ENCODE measurements at places on chromosomes 16 and 17.

DNA sequence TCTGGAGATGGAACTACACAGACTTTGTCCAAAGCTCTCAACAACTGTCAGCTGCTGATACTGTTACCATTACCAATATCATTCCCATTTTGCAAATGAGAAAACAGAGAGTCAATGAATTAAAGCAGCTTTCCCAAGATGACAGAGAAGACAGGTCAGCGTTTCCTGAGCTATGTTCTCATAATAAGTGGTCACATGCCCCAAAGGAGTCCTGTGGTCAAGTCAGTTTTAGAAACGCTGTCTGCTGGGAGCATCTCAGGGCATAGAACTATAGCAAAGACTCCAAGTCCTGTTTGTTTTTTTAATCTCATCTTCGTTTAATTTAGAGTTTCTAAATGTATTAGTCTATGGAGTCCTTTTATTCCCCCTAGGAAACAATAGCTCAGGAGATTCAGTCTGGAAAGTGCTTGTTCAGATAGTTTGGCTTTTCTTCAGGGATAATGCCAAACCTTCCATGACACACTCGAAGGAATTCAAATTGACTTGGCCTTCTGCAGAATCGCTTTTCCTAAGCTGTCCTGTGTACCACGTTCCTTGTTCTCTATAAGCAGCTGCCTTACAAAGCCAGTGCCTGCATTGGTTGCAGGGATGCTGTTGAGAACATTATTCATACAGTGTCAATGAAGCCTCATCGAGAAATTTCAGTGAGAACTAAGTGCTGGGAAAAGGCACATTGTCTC lies 12.1 kb downstream of the CCDC42 start:
- no peak for DNase-seq

GRCh38 chr16:58411736-58412614 lies 19.7 kb downstream of the GINS3 start:
- no peak for DNase-seq

DNA sequence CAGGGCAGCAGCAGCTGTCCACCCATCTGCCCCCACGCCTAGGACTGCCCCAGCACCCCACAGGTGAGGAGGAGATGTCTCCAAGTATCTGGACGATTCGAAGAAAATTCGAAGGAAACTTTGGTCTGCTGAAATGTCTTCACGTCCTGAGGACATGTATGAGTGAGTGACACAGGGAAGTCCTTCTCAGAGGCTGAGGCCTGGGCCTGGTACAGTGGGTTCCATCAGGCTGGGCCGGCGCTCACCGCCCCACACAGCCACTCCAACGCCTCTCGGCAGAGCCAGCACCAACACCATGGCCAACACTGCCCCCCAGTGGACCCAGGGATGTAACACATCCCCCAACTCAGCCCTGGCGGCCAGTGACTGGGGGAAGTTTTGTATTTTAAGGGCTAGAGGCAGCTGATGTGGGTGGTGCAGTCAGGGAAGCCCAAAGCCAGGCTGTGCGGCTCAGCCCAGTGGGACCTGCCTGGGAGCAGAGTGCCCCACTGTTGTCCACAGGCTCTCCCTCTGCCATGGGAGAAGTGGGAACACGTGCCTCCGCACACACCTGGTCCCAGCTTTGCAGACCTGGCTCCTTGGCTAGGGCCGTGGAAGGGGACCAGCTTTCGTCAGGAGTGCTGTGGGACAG lies 55.8 kb upstream of the FASN start:
- DNase-seq, result peak; percentile 46

GRCh38 chr16:756428-756827 lies 4.1 kb upstream of the MSLN start:
- DNase-seq, result no peak

DNA sequence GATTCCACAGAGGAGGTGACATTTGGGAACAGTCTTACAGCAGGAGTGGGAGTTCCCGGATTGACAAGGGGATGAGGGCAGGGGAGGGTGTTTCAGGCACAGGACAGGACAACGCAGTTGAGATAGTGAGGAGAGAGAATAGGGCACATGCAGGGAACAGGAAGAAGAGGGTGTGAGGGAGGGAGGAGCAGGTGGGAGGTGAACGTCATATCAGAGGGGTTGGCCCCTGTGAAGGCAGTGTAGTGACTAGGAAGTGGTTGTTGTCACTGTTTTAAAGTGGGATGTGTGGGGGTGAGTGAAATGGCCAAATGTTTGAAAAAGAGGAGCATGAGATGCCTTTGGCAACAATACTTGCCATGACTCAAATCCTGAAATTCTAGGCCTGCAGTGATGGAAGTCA lies 12.2 kb downstream of the PRKCB start:
- DNase-seq, result no peak

GRCh38 chr17:44277976-44278375 lies 10.0 kb upstream of the SLC4A1 start:
- DNase-seq, result no peak

- no peak for DNase-seq
Measured at GRCh38 chr17:77565166-77565565, 393.3 kb upstream of the TNRC6C start.

- no peak for DNase-seq
Measured at GRCh38 chr17:82031885-82032627, 578 bp downstream of the RAC3 start.

- no peak for DNase-seq
Measured at GRCh38 chr17:57895382-57896060, 45.7 kb upstream of the MRPS23 start.

- no peak for DNase-seq
Measured at GRCh38 chr16:84888450-84888849, 68.7 kb downstream of the CRISPLD2 start.

- DNase-seq, result no peak
Measured at GRCh38 chr17:33509331-33509730, 216.2 kb upstream of the ASIC2 start.

GRCh38 chr16:4788489-4788889 lies 344 bp upstream of the SEPTIN12 start:
- DNase-seq, result no peak

DNA sequence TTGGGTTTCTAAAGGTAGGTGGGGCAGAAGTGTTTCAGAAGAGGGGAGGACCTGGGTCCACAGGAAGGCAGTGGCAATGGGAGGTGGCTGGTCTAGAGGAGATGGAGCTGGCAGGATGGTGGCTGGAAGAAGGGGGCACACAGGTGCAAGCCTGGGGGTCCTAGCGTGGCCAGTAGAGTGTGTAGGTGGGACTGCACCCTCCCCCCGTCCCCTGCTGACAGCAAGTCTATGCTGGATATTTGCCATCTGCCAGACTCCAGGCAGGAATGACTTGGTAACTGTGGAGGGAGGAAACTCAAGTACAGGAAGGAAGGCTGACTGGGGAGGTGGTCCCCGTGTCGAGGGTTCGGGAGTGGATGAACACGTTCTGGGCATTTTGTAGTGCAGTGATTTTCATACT lies 8.6 kb downstream of the MED9 start:
- no peak for DNase-seq

GRCh38 chr17:77308861-77309726 lies 168.3 kb downstream of the SEC14L1 start:
- no peak for DNase-seq

DNA sequence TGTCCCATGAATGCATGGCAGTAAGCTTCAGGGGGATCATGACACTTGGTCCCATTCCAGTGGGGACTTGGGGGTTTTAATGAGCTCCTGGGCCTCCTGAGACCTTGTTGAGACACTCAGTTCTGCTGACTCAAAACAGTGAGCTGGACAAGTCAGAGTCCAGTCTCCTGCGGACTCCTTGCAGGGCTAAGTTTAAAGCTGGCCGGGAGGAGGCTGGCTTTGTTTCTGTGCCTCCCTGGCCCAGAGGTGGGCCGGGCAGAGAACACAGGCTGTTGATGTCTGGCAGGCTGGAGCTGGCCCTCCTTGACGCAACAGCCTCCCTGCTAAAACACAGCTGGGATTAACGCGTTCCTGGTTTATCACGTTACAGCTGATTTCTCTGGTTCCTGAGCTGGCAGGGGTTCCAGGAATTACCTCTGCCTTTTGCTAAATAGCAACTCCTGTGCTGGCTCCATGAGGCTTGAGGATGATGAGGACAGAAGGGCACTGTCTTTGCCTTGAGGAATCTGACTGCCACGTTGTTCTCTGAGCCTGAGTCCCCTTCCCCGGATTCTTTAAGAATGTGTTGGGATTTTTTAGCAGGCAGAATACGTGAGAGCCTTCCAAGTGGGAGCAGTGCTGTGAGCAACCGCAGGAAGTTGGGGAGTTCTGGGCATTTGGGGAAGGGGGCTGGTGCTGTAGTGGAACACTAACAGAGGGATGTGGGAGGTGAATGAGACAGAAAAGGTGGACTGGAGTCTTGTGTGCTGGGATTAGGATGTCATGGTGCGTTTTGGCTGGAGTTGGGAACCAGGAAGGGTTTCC lies 2.0 kb downstream of the GPT2 start:
- DNase-seq, result no peak

DNA sequence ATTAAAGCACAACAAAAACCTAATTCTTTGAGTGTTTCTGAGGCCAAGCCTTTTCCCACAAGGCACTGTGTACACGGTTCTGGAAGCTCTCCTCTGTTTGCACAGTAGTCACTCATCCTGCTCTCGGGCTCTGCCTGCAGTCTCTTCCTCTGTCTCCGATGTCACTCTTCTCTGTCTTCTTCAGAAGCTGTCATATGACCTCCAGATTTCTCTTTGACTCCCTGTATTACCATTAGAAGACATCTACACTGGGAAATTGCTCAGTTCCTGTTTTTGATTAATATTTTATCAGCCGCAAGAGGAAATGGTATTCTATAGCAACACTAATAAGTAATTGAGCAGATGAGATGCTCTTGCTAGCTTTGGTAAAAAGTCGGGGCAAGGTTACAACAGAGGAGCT lies 422.9 kb downstream of the WWOX start:
- no peak for DNase-seq

DNA sequence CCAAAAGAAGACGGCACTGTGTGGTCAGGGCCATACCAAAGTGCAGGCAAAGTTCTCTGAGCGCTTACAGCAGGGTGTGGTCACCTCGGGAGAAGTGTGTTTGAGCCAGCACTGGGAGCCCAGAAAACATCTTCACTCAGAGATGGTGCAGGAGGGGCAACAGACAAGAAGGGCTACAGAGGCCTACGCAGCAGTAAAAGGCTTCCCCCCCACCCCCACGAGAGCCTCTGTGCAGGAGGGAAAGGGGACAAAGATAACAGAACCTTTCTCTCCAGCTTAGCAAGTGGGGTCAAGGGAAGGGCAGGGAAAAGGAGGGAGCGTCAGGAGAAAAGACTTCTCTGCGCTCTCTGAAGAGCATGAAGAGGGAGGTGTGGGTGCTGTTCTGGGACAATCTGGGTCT lies 2.8 kb downstream of the VAT1 start:
- DNase-seq, result no peak

DNA sequence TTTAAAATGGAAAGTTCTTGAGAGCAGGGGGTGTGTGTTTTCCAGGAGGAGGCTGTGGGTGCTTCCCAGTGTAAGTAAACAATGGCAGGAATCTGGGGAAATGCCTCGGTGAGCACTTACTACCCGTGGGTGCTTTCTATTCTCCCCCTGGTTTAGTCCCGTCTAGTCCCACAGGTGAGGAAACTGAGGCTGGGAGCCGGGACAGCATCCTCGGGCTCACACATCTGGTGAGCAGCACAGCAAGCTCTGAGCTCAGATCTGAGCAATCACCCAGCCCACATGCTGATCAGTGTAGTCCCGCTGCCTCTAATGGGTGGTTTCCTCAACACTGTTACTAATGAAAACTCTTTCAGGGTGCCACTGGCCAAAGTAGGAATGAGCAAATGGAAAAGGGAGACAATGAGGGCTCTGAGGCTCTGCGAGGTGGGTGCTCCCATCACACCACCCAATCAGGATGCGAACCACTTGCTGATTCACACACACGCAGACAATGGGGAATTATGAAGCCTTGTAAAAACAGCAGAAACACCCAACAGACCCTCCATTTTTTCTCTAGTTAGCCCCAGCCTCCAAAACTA lies 202.6 kb downstream of the PARN start:
- DNase-seq, result no peak

- DNase-seq, result no peak
Measured at GRCh38 chr16:85276721-85277120, 164.4 kb upstream of the CIBAR2 start.

DNA sequence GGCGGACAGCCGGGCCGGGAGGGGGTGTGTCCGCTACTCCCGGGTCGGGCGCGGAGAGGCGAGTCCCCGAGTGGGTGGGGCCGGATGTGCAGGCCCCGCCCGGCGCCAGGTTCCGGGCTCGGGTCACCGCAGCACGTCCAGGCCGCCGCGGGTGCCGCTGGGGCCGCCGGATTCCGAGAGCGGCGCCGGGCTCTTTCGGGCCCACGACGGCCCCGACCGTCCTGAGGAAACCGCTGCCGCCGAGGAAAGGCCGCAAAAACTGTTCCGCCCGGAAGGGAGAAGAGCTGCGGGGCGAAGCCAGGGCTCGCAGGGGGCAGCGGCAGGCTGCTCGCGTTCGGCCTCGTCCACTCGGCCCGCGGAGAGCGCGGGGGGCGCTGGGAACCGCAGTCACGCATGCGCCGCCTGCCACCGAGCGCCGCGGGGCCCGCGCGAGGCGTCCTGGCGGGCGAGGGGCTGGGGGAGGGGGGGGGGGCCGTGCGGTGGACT lies at the start of gene ZKSCAN2:
Gene ZKSCAN2, minus strand, starts transcription at position 376 of the 486 bp plus-strand sequence. CDS start 718 bp downstream, outside the sequence.
- DNase-seq, result peak; percentile 71

DNA sequence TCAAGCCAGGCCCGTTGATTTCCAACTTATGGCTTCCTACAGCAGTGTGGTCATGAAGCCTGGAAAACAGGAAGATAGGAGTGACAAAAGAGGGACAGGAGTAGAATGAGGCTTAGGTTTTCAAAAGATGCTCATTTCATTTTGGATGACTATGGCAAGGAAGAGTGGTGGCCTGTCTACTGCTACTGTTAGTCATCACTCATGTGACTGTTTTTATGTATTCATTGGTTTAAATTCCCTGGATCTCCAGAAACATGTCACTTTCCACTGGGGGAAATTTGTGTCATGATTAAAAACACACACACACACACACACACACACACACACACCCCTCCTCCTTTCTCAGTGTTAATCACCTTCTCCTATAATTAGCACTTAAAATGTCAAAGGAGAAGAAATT lies 1.1 kb upstream of the CYLD start:
- no peak for DNase-seq

DNA sequence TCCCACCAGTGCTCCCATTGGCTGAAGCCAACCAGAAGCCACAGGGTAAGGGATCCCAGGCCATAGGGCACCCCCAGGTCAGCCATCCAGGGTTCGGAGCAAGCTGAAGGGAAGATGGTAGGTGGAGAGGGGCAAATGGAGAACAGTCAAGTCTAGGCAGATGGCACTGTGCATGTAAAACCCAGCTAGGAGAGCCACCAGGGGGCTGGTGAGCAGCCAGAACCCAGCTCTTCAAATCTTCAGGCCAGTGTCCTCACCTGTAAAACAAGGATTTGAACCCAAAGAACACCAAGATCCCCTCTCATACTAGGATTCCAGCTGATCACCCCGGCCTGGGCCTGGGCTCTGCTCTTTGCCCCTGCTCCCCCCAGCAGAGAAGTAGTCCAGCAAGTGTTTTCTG lies 43.5 kb downstream of the GINS3 start:
- DNase-seq, result no peak

- DNase-seq, result no peak
Measured at GRCh38 chr17:22304667-22305303, 612.5 kb downstream of the KCNJ18 start.

- no peak for DNase-seq
Measured at GRCh38 chr16:31243734-31244670, 15.8 kb upstream of the ITGAM start.

- no peak for DNase-seq
Measured at GRCh38 chr17:81295676-81296381, 722 bp upstream of the SLC38A10 start.

Measured in activated naive CD4-positive, alpha-beta T cell (primary cell).